Astrocyte (in vitro differentiated cells and primary cell): ENCODE measurements at places on chromosomes 2 and 18.

DNA sequence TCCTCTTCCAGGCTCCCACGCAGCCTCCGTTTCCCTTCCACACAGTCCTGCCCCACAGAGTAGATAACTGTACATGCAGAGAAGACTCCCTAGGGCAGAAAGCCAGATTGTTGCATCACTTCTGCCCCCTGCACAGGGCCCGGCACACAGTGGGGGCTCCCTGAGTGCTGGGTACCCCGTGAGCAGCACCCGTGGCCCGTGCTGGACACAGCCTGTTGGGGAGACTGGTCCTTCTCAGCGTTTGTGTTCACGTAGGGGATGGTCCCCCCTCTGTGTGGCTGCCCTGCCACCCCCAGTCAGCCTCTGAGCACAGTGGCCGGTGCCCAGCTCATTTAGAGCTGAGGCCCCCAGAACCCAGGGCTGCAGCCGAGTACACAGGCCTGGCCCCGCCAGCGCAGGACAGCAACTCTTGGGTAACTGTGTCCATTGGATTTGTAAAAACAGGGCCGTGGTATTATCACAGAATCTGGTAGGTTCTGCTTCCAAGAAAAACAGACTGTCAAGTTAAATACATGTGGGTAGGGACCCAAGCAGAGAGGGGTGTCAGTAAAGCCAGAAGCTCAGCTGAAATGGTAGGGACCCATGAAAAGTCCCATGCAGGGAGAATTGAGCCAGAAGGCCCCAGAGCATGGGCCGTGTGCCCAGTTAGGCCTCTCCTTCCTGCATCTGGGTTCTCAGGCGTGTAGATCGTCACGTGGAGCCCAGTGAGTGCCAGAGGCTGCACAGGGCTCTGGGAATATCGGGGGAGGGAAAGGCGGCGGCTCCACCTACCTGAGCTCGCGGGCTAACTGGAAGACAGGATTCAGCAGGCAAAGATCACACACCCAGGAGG is 257.3 kb downstream of the ATAD2B start:
- DNase-seq = no peak

DNA sequence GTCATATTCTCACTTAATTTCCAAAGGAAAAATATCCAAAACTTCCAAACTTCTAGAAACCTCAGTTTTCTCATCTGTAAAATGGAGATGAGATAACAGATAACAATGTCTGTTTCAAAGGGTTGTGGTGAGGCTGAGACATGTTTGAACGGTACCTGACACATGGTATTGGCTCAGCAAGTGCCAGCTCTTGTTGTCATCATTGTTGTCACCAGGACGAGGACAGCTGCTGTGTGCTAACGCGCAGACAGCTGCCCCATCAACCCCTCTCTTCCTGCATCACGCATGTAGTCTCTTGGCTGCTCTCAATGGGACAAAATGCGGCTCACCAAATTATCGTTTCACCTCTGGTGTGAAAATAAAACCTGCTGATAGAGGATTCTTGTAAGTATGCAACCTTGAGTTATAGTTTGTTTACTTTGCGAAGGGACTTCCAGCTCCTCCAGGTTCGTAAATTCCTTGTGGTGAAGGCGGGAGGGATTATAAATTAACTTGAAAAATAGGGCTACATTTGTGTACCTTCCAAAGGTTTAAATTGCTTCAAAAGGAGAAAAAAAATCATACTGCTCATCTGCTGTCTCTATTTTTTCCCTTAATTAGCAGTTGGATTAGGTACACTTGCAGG is 605.4 kb downstream of the BCL11A start:
- no peak for DNase-seq

DNA sequence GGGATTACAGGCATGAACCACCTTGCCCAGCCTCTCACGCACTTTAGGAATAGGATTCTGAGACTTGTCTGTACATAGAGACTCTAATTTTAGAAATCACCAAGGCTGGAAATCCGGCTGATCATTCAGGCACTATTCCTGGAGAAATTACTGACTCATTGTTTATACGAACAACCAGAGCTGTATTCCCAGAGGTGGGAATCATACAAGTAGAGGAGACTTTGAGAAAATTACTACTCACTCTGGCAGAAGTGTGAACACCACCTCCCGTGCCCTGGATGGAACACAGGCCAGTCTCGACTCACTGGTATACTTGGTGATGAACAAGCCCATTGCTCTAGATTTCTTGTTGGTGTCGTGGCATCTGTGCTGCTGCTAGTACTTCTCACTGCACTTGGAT is 5.8 kb upstream of the ADNP2 start:
- peak; percentile 73 for DNase-seq

GRCh38 chr2:163716101-163716500 is 19.7 kb downstream of the FIGN start:
- DNase-seq = no peak

DNA sequence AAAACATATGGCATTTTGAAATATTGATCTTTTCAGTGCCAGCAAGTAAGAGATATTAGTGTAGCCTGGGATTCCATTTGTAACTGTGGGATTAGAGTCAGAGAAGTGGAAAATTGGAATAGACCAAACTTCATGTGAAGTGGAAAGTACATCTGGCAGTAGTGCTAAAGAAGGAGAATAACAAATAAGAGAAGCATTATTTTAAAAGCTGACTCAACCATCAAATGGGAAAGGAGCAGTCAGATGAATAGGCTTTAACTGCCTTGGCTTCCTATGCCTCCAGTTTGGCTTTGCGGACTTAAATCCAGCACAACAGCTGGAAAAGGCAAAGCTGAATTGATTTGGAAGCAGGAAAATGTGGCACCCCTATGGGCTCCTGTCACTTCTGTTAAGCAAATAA is 623.1 kb downstream of the TSN start:
- DNase-seq = no peak

- DNase-seq = no peak
Observed at GRCh38 chr2:230787101-230787500, 74.5 kb downstream of the CAB39 start.

GRCh38 chr2:166338831-166339339 is 36.9 kb downstream of the SCN9A start:
- DNase-seq = no peak

- DNase-seq = peak; percentile 4
Observed at GRCh38 chr18:13051159-13051558, 60.0 kb downstream of the CEP192 start.

DNA sequence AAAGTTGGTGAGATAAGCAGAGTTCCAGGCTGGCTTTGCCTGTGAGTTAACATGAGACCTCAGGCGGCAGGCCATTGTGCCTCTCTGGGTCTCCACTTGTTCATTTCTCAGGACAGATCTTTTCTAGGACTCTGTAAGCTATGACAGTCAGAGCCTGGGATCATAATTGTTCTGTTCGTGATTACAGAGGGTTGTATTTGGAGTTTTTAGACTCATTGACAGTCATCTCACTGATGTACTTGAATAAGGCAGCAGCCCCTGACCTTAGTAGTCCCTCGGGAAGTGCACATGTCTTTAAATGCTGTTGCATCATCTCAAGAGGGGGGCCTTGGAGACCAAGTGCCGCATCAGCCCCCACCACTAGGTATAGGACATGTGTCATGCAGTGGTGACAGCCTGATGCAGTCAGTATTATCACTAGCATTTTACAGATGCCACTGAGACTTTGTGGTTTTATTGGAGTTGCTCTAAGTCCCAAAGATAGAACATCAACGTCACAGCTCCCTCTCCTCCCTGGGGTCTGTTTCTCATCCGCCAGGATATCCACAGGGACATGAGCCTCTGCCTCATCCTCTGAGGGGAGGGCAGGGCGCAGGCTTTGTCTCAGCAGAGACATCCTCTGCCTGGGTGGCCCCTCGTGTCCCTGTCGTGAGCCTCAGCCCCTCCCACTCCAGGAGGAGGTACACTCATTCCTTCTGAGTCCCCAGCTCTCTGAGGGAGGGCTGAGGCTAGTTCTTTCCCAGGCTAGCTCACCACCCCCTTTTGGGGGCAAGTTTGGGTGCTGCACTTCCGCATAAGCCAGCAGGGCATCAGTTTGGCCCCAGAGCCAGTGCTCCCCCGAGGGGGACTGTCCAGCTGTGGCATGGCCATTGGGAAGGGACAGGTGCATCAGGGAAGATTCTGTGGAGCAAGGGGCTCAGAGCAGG is 14.1 kb downstream of the GLI2 start:
- DNase-seq = peak; percentile 48

DNA sequence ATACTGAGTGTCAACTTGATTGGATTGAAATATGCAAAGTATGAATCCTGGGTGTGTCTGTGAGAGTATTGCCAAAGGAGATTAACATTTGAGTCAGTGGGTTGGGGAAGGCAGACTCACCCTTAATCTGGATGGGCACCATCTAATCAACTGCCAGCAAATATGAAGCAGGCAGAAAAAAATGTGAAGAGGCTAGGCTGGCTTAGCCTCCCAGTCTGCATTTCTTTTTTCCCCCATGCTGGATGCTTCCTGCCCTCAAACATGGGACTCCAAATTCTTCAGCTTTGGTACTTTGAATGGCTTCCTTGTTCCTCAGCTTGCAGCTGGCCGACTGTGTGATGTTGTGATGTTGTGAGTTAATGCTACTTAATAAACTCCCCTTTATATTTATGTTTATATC is 577.4 kb downstream of the CPS1 start:
- peak; percentile 63 for DNase-seq

DNA sequence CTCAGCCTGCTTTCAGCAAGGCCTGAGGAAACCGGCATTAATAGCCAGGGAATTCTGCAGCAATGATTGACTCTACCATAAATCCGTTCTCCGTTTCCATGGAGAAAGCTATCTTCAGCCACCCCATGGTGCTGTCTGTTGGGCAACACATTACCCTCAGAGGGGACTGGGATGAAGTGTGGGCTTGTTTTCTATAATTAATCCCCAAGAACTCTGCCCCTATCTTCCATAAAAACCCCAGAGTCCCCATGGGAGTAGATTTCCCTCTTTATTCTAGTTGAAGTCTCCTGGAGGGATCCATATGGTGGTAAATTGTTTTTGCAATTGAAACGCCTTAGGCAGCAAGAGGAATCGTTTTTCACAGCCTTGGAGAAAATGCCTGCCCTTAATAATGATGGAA is 9.2 kb downstream of the G6PC2 start:
- DNase-seq = no peak

DNA sequence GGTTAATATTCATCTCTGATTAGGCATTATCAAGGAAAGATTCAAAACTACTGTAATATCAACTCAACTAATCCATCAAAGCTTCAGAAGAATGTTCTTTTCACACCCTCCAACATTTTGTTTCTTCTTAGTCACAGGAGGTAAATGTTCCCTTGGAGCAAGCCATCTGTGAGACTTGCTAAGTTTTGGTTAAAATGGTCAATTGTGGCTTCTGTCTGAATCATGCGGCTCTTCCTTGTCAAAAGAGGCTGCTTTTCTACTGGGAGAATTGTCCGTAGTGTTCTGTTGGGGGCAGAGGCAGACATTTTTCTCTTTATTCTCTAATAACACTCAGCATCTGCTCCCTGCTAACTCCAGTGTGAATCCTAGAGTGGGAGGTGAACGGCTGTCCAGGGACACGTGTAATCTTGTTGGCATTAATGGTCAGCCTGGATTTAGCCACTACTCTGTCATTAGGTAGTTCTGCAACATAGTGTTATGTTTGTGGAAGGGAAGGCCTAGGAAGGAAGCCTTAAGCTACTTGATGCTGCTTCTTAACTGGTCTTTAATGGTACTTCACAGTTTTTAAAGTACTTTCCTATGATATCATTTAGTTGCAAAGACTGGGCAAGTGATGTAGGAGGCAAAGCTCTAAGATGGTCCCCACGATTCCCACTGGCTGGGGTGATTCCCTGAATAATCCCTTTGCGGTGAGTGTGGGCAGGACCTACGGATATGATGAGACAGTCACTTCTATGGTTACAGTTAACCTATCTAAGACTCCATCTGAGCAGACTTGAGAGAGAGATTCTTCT is 22.6 kb upstream of the FAP start:
- DNase-seq = peak; percentile 36

- DNase-seq = peak; percentile 5
Observed at GRCh38 chr2:154455166-154455565, 243.3 kb upstream of the KCNJ3 start.

DNA sequence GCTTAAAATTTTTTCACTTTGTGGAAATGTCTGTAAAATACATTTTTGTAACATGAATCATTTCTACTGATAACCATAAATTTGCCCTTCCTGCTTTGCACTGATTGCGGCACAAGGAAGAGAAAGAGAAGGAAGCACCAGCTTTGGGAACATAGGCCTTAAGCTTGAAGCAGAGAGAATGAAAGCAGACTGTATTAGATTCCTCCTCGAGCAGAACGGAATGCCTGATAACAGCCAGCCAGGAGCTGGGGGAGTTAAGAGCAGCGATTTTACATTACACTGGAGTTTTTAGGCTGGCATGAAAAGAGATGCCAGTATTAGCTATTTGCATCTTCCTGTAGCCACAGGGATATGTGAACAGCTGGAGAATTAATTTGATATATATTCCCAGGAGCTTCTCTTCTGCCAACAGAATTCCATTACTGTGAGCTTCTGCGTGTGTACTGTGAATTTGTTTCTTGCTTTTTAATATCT is 33.5 kb downstream of the CRIM1 start:
- peak; percentile 50 for DNase-seq

GRCh38 chr2:68463287-68463877 is 3.7 kb downstream of the FBXO48 start:
- peak; percentile 31 for DNase-seq

DNA sequence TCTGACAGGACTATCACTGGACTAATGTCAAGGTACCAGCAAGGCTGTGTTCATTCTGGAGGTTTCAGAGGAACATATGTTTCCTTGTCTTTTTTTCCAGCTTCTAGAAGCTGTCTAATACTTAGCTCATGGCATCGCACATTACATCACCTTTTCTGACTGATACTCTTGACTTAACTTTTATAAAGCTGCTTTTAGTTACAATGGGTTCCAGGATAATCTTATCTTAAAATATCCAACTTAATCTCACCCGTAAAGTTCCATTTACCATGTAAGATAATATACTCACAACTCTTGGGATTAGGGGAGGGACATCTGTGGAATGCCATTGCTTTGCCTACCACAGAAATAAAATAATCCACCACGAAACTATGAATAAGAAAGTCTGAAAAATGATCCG is 394.2 kb downstream of the CDH19 start:
- DNase-seq = no peak

GRCh38 chr2:3665886-3666612 is 8.0 kb downstream of the ALLC start:
- no peak for DNase-seq

DNA sequence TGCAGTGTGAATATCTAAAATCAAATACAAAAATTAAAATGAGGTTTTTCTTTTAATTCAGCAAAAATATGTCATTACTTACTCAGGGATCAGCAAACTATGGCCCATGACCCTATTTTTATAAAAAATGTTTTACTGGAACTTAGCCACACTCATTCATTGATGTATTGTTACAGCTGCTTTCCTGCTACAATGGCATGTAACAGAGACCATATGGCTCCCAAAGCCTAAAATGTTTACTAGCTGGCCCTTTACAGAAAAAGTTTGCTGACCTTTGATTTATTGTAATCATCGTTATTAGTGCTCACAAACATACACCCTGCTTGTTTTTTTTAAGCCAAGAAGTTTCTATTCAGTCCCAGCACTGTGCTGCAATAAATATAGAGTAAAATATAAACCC is 120.3 kb downstream of the PLA2R1 start:
- no peak for DNase-seq
